ENCODE measurements at places on chromosomes 16 and 17.

- DNase-seq: no peak
These were observed 29.6 kb downstream of the ENDOV start for GRCh38 chr17:80444644-80444979.

DNA sequence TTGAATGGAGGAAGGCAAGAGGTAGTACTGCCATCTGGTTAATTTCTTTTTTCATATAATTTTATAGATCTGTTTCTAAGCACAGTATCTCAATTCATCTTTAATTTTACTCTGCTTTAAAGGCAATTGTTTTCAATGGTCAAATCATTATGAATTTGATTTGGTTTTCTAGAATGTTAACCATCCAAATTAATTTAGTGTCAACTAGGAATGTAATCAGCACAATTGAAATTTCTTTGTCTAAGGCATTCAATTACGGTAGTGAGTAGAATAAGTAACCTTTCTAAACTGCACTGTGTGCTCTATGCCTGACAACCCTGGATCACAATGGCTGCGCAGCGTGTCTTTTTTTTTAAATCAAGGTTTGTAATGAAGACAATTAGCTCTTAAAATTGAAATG lies 44.3 kb downstream of the CACNG1 start:
- no peak for DNase-seq

DNA sequence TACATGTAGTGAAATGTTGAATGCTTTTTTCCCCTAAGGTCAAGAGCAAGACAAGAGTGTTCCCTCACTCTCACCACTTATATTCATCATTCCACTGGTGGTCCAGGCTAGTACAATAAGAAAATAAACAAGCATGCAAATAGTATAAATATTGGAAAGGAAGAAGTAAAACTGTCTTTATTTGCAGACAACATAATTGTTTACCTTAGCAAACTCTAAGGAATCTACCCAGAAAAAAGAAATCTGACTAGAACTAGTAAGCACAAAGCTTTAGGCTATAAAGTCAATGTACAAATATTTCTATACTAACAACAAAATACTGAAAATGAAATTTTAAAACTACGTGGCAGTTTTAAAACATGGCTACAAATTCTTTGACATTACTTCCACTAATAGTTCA lies 101.7 kb downstream of the CYB561 start:
- DNase-seq: no peak

GRCh38 chr16:56193951-56194726 lies 2.9 kb downstream of the GNAO1 start:
- DNase-seq: peak; percentile 47

GRCh38 chr17:75695830-75696271 lies 25.4 kb upstream of the ITGB4 start:
- no peak for DNase-seq

DNA sequence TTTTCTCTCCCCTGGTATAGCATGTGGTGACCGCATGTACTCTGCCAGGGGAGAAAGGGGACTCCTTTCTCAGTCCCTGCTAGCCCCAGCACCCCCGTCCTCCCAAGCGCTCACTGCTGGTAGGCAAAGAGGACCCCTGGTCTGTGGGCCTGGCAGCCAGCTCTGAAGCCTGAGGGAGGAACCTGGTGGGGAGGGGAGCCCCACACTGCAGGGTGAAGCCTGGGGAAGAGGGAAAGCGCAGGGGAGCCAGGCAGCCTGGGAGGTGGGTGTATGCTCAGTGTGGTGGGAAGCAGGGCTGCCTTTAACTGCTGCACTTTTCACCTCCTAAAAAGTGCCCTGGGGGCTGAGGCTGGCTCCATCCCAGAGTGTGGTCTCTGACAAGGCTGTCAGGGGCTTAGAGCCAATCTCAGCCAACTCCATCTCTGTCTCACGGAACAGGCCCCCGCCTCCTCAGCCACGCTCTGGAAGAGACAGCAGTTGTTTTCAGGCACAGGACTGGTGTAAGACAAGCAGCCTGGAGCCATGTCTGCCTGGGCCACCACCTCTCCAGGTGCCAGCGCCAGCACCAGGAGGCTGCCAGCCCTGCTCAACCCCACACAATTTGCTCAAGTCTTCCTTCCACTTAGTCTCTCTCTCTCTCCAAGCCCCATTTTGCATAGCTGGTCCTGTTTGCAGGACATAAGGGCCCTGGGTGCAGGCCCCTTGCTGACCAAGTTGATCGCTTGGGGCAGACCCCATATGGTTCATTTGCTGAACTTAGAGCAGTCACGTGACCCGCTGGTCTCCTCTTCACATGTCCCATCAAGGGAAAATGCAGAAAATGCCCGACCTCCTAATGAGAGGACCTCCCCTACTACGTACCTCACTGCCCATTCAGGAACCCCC lies 14.7 kb upstream of the TBX2 start:
- DNase-seq: no peak

GRCh38 chr17:57329380-57330214 lies 73.3 kb downstream of the MSI2 start:
- no peak for DNase-seq

GRCh38 chr17:41098042-41098441 lies at the start of gene KRTAP4-8:
Gene KRTAP4-8, minus strand, starts transcription at chr17:41098142. Its CDS starts 58 bp downstream, at chr17:41098084.
- no peak for DNase-seq

- DNase-seq: no peak
These were observed 608 bp upstream of the TRIM37 start for GRCh38 chr17:59107306-59107670.
